Panc1 (cell line): ENCODE measurements at places on chromosomes 1 and 21. TPM values are rescaled to one million over a fixed set of nuclear protein-coding genes. Genes with fewer than 3 reads are reported as not detected.

DNA sequence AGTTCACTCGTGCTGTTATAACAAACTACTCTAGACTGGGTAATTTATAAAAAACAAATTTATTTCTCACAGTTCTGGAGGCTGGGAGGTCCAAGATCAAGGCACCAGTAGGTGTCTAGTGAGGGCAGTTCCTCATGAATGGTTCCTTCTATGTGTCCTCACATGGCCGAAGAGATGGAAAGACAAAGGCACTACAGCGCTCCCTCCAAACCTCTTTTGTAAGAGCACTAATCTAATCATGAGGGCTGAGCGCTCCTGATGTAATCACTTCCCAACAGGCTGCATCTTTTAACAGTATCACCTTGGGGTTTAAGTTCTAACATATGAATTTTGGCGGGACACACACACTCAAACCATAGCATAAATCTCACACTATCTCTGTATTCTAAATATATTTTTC is 54.0 kb upstream of the KANK4 start:
- H3K36me3 ChIP-seq, result no peaks in the 10 kb centered on the region
- no peak for DNase-seq
- no peaks in the 10 kb centered on the region for H3K4me1 ChIP-seq
- peaks cover 3% of the 10 kb centered on the region; the same call in 1 of the 2 replicates for H3K27me3 ChIP-seq
- H3K4me3 ChIP-seq, result no peak overlapping the region

GRCh38 chr1:38257374-38257773 is 210.8 kb upstream of the POU3F1 start:
- no peak for DNase-seq
- no peak overlapping the region for H3K4me3 ChIP-seq
- H3K36me3 ChIP-seq, result no peaks in the 10 kb centered on the region

- no peaks in the 10 kb centered on the region for H3K27me3 ChIP-seq
- no peak overlapping the region for H3K4me3 ChIP-seq
- H3K27ac ChIP-seq, result no peak overlapping the region
Observed at GRCh38 chr1:113856401-113856790, 15.1 kb downstream of the PTPN22 start.

DNA sequence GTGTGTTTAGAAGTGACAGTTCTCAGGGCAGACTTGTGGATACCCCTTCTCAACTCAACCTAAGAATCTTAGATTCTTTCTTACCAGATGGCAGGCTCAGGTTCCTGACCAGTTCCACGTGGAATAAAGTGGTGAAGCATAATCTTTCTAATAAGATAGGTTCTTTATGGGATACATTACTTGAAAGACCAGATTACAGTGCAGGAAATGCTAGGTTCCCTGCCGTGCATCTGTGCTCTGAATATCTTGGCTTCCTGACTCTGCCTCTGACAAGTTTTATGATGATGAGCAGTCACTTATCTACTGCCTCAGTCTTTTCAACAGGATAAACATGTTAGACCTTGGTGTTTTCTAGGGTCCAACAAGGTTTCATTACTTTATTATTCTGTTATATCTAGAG is 207.9 kb upstream of the CACYBP start:
- DNase-seq, result no peak
- H3K4me3 ChIP-seq, result no peak overlapping the region
- no peaks in the 10 kb centered on the region for H3K27me3 ChIP-seq
- no peaks in the 10 kb centered on the region for H3K36me3 ChIP-seq
- no peak overlapping the region for H3K27ac ChIP-seq
- no peaks in the 10 kb centered on the region for H3K4me1 ChIP-seq

Gene AGL
- total RNA-seq, result 12.0 TPM

GRCh38 chr1:113247782-113248181 is 142.5 kb upstream of the MAGI3 start:
- H3K4me3 ChIP-seq, result no peak overlapping the region
- DNase-seq, result no peak
- H3K27me3 ChIP-seq, result no peaks in the 10 kb centered on the region
- H3K36me3 ChIP-seq, result no peaks in the 10 kb centered on the region
- no peaks in the 10 kb centered on the region for H3K4me1 ChIP-seq

GRCh38 chr1:68178821-68179490 is 53.4 kb downstream of the WLS start:
- no peaks in the 10 kb centered on the region for H3K36me3 ChIP-seq
- no peaks in the 10 kb centered on the region for H3K27me3 ChIP-seq
- peaks cover 3% of the 10 kb centered on the region; the same call in 1 of the 2 replicates for H3K4me1 ChIP-seq

DNA sequence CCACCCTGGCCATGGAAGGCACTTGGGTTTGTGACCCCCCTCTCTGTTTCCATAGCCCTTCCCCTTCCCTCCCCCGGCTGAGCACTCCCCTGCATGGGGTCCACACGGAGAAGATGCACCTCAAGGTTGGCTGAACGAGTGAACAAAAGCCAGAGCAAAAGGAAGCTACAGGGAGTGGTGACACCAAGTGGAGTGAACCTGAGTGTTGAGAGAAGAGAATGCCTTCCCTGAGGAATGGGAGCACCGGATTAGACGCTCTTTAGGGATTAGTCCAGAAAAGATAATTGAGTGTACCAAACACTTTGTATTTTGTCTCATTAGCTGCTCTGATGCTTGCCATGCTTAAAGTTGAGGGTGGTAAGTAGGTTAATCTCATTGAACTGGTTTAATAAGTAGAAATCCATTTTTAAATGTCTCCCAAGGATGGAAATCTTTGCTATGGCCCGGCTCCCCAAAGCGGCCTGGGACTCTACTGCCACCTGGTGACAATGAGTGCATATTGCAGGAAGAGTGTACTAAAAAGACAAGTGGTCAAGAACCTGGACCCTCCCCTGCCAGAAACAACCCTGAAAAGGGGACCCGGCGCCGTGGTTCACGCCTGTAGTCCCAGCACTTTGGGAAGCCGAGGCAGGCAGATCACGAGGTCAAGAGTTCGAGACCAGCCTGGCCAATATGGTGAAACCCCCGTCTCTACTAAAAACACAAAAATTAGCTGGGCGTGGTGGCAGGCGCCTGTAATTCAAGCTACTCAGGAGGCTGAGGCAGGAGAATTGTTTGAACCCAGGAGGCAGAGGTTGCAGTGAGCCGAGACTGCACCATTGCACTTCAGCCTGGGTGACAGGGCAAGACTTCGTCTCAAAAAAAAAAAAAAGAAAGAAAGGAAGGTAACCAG is 150.6 kb upstream of the ZC3H12A start:
- no peaks in the 10 kb centered on the region for H3K36me3 ChIP-seq
- H3K4me1 ChIP-seq, result no peaks in the 10 kb centered on the region
- H3K4me3 ChIP-seq, result no peak overlapping the region

DNA sequence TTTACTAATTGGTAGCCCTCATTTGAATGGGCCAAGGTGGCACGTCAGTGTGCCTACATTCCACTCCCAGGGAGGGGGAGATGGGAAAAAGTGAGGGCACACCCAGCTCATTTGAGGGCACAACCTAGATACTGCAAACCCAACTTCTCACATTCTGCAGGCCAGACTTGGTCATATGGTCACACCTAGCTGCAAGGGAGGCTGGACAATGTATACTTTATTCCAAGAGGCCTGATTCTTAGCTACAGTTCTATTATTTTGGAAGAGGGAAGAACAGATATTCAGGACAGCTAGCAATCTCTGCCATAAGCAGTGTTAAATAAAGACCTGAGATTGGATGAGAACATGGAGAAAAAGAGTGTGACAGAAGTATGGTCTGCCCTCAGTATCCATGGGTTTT is 180.4 kb downstream of the ROR1 start:
- H3K4me3 ChIP-seq, result no peak overlapping the region
- H3K27me3 ChIP-seq, result no peaks in the 10 kb centered on the region
- DNase-seq, result no peak
- no peaks in the 10 kb centered on the region for H3K36me3 ChIP-seq
- H3K27ac ChIP-seq, result no peak overlapping the region
- H3K4me1 ChIP-seq, result peaks cover 3% of the 10 kb centered on the region; the same call in 1 of the 2 replicates

Gene TMEM200B
- total RNA-seq, result 2.1 TPM

DNA sequence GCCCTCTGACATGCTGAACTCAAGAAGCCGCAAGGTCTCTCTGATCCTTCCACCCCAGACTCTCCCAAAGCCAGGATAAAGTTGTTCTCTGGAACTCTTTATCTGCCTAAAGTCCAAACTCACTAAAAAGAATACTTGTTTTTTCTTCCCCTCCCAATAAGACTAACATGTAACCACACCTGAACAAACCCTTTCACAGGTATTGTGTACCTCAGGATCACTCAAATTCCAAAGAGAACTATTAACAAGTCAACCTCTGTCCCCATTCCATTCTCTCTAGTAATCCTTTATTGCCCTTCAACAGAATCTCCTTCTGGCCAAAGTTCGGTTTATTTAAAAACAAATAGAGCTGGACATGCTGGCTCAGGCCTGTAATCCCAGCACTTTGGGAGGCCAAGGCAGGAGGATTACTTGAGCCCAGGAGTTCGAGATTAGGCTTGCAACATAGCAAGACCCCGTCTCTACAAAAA is 4.1 kb upstream of the TOE1 start:
- no peak overlapping the region for H3K4me3 ChIP-seq
- H3K36me3 ChIP-seq, result no peaks in the 10 kb centered on the region; the same call in 1 of the 2 replicates
- H3K27me3 ChIP-seq, result no peaks in the 10 kb centered on the region
- DNase-seq, result no peak
- peaks cover 8% of the 10 kb centered on the region for H3K4me1 ChIP-seq

Gene FCGR1A
- total RNA-seq, result not detected

Gene PCP4
- not detected for total RNA-seq

Gene DNALI1
- 0.36 TPM for total RNA-seq

DNA sequence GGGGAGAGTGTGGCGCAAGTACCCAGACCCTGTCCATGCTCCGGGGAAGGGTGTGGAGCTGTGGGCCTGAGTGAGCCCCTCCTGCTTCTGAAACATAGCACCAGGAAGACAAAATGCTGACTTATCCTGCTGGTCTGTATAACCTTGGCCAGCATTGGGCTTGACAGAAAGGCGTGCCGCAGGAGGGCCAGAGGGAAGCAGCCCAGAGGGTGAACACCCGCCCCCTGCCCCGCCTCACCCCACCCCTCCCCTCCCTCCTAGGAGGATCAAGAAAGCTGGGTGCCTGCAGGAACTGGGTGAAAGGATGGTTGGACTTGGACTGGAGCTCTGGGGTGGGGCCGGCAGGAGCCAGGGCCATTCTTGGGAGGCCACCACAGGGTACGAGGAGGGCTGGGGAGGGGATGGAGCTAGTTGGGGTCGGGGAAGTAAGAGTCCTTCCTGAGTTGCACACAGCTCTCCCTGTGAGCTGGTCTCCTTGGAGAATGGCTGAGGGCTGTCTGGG is 27.1 kb downstream of the PTPRF start:
- DNase-seq, result no peak
- H3K27me3 ChIP-seq, result no peaks in the 10 kb centered on the region
- H3K4me3 ChIP-seq, result no peak overlapping the region
- H3K27ac ChIP-seq, result no peak overlapping the region

GRCh38 chr1:199273837-199274379 is 635.1 kb downstream of the PTPRC start:
- no peak overlapping the region for H3K4me3 ChIP-seq
- H3K27me3 ChIP-seq, result no peaks in the 10 kb centered on the region
- no peak for DNase-seq
- peaks cover 8% of the 10 kb centered on the region for H3K4me1 ChIP-seq
- no peaks in the 10 kb centered on the region for H3K36me3 ChIP-seq
- H3K27ac ChIP-seq, result peak overlapping the region; percentile 34; the same call in 1 of the 2 replicates

DNA sequence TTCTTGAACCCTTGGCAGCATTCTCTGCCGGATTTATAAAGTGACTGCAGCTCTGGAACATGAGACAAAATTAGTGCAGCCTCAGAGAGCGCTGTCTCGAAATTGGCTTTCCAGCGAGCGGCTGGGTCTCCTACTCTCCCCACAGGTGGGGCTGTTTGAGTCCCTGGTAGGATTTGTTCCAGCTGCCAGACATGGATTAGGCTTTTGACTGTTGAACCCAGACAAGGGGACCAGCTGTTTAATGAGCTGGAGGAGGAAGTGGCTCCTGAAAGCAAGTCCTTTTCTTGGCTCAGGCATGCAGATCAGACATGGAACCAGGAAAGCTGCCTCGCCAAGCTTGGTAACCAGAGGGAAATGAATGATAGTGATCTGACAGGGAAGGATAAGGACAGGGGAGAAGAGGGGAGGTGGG is 69.6 kb downstream of the UBIAD1 start:
- H3K27ac ChIP-seq, result no peak overlapping the region
- H3K27me3 ChIP-seq, result no peaks in the 10 kb centered on the region
- no peaks in the 10 kb centered on the region for H3K4me1 ChIP-seq
- no peak overlapping the region for H3K4me3 ChIP-seq
- no peaks in the 10 kb centered on the region for H3K36me3 ChIP-seq

GRCh38 chr1:147409886-147410285 is 131.4 kb upstream of the BCL9 start:
- no peak for DNase-seq
- no peak overlapping the region for H3K27ac ChIP-seq
- no peaks in the 10 kb centered on the region for H3K27me3 ChIP-seq
- H3K4me1 ChIP-seq, result no peaks in the 10 kb centered on the region
- no peaks in the 10 kb centered on the region for H3K36me3 ChIP-seq

DNA sequence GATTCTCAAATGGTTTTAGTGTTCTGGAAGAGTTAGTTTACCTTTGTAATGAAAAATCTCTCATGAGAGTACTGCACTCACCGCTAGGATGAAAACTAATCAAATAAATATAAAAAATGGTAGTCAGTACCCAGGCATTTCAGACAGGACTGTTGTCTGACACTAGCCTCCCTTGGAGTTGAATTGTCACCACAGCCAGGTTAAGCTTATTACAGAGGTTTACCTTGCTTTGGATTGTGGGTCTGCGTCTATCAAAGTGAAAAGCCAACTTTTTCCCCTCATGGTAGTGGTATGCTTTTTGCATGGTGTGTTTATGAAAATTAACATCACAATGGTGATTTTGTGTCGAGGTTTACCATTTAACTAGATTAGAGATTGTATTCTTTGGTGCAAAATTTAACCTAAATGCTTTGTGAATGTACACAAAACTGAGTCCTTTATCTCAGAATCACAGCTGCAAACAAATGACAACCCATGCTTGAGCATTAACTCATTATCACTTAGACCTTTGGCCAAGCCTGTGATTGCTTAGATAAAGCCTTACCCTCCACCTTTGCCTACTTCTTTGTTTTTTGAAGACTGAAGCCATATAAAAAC is 20.1 kb downstream of the RAP1A start:
- DNase-seq, result no peak
- H3K27me3 ChIP-seq, result no peaks in the 10 kb centered on the region
- H3K36me3 ChIP-seq, result no peaks in the 10 kb centered on the region
- no peak overlapping the region for H3K27ac ChIP-seq
- no peak overlapping the region for H3K4me3 ChIP-seq

DNA sequence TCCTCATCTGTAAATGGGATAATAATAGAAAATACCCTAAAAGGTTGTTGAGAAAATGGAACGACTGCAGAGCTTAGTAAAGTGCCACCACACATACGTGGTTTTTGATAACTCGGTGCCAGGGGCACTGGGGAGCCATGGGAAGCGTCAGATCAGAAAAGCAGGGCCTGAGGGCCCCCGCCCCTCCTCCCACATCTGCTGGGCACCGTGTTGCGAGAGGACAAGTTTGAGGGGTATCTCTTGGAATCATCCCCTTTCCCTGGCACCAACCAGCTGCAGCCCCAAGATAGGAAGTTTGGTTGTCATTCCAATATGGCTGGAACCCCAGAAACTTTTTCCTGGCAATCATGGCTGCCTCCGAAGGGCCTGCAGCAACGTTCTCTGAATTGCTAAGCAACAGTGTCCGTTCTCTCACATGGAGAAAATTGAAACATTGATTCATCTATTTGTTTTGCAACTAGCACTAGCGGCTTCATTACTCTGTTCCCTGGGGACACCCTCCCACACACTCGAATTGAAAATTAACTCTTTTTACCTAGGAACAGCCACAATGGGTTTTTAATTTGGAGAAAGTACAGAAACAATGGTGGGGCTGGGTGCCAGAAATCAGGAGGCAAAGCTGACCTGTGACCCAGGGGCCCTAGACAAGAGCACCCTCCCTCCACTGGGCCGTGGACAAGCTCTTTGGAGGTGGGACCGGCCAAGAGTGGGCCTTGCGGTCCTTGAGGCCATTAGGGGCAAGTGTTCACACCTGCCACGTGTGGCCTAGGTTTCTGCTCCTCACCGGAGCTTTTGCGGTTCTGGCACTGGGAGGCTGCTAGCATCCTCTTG is 190.0 kb upstream of the VAMP3 start:
- H3K27ac ChIP-seq, result no peak overlapping the region
- DNase-seq, result no peak
- H3K4me3 ChIP-seq, result no peak overlapping the region
- no peaks in the 10 kb centered on the region for H3K36me3 ChIP-seq
